ENCODE measurements at places on chromosomes 3 and 15.

DNA sequence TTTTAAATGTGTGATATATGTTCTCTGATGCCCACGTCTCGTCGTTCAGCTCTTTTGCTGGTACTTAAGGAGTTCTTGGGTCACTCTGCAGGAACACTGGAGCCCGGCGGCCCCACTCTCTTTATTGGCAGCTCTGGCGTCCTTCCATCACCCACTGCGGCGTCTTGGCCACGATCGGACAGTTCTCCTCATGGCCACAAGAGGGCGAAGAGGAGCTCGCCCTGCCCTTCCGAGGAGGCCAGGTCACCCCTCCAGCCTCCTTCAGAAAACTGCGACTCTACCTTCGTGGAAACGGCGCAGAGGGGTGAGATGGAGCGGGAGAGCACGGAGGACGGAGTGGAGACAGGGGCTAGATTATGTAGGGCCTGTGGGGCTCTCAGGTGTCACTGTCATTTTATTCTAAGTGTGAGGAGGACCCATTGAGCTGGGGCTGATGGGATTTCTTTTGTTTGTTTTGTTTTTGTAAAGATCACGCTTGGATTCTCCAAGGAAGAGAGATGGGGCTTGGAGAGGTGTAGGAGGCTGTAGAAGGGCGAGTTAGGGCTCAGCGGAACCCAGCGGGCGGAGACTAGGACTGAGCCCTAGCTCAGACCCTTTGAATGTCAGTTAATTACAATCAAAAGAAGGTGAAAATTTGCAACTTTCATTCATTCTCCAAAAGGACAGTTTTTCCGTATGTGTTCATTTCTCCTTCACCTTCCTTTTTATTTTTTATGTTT is 28.0 kb upstream of the GABRA5 start:
- DNase-seq: no peak

DNA sequence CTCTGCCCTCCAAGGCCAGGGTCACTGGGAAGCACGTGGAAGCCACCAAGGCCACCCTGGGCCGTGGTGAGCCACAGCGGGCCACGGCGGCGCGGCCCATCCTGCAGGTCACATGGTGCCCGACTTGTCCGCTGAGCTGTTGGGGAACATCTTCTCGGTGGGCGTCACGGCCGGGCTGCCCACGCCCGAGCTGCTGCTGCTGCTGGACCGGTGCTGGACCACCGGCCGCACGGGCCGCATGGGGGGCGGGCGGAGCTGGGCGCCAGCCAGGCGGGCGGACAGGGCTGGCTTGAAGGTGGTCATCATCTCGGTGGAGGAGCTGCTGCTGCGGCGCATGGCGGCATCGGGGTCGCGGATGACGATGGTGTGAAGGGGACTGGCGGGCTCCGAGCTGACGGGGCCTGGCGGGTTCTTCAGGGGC is 22.1 kb upstream of the RAD18 start:
- no peak for DNase-seq

- DNase-seq: no peak
Measured at GRCh38 chr15:23797747-23798446, 110.8 kb upstream of the NDN start.

DNA sequence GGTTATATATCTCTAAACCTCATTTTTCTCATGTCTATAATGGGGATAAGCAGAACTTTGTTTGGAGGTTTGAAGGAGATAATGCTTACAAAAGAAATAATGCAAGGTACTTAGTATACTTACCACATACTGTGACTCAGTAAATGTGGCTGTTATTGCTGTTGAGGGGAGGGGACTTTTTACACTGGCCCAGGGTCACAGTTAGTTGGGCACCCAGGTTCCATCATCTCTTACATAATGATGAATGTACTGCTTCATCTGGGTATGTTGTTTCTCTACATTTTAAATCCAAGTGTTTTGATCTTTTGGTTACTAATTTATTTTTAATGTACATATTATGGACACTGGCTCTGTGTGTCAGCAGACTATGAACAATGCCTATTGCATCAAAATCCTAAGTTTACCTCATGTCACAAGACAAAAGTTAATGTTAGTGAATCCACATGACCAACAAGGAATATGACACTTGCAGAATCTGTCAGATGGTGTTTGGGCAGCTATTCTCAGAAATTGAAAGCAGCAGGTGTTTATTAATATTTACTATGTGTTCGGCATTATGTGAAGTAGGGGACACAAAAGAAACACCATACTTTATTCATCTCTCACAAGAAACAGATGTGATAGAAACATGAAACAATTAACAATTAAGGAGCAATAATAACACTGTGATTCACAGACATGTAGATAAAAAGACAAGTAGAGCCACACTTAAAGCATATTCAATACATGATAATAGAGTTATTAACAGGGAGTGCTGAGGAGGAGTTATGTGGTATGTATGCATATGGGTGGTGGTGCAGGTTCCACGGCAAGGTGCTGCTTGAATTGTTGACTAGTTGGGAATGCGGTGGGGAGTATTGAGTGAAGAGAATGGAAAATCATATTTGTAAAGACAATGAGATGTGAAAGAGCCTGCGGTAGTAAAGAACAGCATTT is 109.7 kb downstream of the GALK2 start:
- no peak for DNase-seq

DNA sequence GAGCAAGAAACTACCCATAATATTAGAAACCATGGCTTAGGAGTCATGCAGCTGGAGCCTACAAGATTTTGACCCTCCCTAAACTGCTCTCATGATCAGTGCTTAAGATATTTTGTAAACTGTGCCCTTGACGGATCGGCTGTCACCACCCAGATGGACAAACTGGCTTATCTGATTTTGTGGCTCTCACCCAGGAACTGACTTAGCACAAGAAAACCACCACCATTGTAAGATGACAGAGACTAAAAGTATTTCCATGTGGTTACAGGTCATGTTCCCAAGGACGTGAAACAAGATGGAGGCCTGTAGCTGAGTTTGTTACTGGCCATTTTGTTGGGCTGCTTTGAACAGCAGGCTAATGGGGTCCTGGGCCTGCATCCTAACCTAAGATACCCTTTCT is 940.9 kb downstream of the OTOL1 start:
- no peak for DNase-seq

DNA sequence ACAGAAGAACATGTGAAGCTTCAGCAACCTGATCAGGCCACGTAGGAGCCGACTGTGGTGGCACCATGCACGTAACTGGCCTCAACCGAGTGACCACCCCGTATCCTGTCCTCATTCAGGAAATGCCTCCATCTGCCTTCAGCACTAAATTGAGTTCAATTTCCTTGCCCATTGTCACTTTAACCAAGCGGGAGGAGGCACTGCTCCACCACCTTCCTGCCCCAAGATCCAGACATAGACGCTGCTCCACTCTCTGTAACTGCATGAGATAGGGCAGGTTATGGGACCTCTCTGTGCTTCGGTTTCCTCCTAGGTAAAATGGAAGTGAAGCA is 80.1 kb upstream of the POMGNT2 start:
- no peak for DNase-seq

- no peak for DNase-seq
Measured at GRCh38 chr15:101407439-101407838, 82.1 kb downstream of the PCSK6 start.

DNA sequence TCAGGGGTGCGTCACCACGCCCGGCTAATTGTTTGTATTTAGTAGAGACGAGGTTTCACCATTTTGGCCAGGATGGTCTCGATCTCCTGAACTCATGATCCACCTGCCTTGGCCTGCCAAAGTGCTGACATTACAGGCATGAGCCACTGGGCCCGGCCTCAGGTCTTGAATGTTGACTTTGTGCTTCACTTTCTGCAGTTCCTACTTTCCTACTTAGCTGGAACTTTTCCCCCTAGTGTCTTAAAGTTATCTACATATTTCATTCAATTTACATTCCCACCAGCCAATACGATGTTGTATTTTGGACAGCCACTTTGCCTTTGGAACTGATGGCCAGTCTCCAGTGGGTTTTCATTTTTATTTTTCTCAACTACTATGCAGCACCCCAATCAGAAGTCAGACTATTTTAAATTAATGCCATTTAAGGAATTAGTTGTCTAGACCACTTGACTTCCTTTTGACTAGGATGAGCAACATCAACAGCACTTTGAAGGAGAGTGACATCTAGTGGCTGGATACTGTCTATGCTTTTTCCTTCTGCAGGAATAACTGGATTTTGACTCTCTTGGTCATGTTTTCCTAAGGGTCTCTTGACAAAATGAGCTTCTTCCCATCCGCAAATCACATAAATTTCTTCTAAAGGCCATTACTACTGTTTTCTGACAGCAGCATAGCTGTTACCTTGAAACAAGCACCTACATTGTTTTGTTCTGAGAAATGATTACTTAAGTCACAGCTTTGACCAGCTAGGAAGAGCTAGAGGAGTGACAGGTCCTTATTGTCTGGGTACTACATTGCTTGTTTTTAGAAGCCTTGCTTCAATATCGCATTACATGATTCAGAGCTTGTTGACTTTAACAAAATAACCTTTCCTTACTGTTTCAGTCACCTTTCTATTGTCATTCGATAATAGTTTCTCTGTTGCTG is 140.2 kb downstream of the ITPR1 start:
- DNase-seq: peak; percentile 29

GRCh38 chr3:13192471-13193213 is 119.4 kb upstream of the IQSEC1 start:
- no peak for DNase-seq

DNA sequence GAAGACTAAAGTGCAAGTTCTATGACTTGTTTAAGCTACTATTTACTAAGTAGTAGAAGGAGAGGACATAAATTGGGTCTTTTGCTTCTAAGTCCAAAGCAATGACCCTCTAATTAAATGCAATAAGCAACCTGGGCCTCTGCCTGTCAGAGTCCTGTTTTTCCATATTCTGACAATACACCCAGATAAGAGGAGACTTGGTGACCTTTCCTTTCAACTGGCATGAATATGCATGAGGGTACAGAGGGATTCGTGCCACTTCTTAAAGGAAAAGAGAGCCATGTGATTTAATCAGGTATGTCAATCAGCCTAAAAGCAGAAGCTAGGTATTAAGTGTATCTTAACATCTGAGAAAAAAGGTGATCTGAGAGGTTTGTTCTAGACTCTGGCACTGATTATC is 50.7 kb upstream of the FGF7 start:
- no peak for DNase-seq

DNA sequence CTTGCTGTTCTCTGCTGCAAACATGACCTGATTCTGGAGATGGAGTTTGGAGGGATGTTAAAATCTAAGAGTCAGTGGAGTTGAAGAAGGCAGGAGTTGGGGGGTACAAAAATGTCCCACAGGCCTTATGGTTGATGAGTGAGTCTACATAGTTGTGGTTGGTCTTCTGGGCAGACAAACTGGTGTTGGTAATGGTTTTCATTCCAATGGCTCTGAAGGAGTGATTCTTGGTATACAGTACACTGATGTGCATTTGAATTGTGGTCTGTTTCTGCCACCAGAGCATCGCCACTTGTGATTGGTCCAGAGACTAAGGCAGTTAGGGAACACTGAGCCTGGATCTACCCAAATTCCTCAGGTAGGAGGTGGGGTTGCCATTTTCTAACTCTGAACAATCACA is 514.1 kb upstream of the CFAP20DC start:
- DNase-seq: no peak

DNA sequence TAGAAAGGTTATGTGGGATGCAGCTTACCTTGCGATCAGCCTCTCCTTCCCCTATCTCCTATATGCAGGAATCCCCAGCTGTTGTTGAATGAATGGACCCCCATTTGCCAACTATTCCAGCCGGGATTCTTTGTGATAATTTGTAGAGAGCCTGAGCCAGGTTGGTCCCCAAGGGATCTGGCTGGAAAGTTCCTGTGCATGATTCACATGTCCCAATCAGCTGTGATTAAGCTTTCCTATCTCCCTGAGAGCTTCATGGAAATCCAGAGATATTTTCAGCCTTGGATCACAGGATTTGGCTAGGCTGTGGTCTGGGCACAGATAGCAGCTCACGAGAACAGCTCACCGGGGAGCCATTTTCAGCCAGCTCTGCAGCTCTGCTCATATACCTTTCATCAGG is 76.7 kb downstream of the ARNT2 start:
- no peak for DNase-seq

DNA sequence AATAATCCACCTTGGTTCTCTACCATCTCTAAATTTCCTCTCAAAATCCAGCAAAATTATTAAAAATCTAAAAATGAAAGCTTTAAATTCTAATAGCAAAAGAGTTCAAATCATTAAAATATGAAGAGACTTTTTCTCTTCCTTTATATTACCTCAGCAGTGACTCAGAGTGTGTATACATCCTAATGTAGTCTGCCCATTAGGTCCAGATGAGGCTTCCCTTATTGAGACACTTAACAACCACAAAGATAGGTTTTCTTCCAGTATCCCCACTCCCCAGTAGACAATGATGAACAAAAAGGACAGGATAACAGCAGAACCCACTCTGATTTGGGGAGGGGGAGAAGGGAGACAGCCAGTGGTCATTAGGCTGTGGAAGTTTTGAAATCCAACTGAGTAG is 61.5 kb upstream of the DCBLD2 start:
- no peak for DNase-seq

- no peak for DNase-seq
Measured at GRCh38 chr3:122451371-122451770, 35.5 kb upstream of the WDR5B start.

DNA sequence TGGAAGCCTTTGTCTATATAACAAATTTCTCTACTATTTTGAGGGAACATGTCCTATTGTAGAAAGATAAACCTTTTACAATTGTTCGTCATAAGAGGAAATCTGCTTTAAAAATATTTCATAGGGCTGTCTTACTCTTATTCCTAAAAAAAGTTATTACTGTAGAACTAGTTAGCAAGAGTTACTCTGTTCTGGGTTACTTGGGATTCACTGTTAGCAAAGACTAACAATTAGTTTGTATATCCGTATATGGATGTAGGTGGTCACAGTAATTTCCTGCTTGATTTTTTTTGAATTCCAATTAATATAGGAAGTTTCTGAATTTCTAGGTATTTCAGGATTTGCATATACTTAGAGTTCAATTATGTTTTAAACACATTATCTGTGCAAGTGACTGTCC is 413.5 kb downstream of the RBMS3 start:
- no peak for DNase-seq

DNA sequence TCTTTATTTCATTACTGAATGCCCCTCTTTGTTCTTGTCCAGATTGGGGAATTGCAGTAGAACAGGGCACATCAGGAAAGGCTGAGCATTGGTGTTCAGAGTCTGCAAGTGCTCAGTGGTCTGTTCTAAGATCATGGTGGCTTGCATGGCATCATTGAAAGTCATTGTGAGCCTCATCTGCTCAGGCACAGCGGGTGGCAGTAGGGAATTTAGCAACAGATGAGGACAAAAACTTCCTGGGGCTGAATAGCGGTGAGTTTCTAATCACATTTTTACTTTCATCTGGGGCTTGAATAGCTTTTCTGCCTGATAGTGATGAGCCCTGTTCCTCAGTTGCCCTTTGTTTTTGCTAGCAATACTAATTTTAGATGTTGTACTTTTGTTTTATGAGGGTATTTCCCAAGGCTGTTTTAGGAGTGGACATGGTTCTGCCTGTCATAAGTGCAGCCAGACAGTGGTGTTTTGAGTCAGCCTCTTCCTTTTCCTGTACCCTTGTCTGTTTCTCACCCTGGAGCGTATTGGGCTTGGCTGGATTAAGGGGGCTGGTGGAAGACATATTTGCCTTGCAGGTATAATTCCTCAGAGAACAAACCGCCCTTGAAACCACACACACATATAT is 127.2 kb upstream of the IL12A start:
- DNase-seq: no peak

- DNase-seq: no peak
Measured at GRCh38 chr15:100809151-100809550, 70.5 kb upstream of the ALDH1A3 start.

- DNase-seq: no peak
Measured at GRCh38 chr15:80887148-80887547, 102.5 kb downstream of the MESD start.

GRCh38 chr3:121796970-121797369 is 37.9 kb downstream of the IQCB1 start:
- no peak for DNase-seq

GRCh38 chr3:184354121-184354728 is 7.2 kb downstream of the CLCN2 start:
- no peak for DNase-seq

All from NCI-H524 treated with DMSO at 0.1 percent for 48 hours (cell line).